Neural progenitor cell (in vitro differentiated cells): ENCODE measurements at places on chromosomes 12 and 14. TPM values are rescaled to one million over a fixed set of nuclear protein-coding genes. Genes with fewer than 3 reads are reported as not detected.

Gene GALNT8
- 2.6 and 5.0 TPM in 2 replicates for total RNA-seq

Gene FOXN4
- total RNA-seq: 0.25 TPM in 1 of 2 replicates, not detected in the other

Gene SLC39A5
- 0.54 and 1.5 TPM in 2 replicates for total RNA-seq

Gene CLEC9A
- not detected in 2 replicates for total RNA-seq

Gene P2RX2
- 0.15 TPM in 1 of 2 replicates, not detected in the other for total RNA-seq

Gene LYZ
- total RNA-seq: 0.68 TPM in 1 of 2 replicates, not detected in the other

Gene TDRD9
- total RNA-seq: not detected in 2 replicates

Gene CACNA1C
- 1.2 and 2.7 TPM in 2 replicates for total RNA-seq

Gene SLC17A8
- total RNA-seq: not detected in 2 replicates

Gene TSPAN11
- total RNA-seq: 7.4 and 27.7 TPM in 2 replicates

Gene USP44
- total RNA-seq: 67.1 and 79.4 TPM in 2 replicates

Gene PZP
- not detected in 2 replicates for total RNA-seq

Gene TEX22
- 0.84 TPM in 1 of 2 replicates, not detected in the other for total RNA-seq

Gene KRT75
- not detected in 2 replicates for total RNA-seq

Gene KLRK1
- not detected in 2 replicates for total RNA-seq

Gene KRT4
- not detected in 2 replicates for total RNA-seq

Gene GDF3
- total RNA-seq: not detected in 2 replicates

Gene PRH1
- 24.1 and 30.3 TPM in 2 replicates for total RNA-seq

Gene SSPN
- total RNA-seq: 0.50 and 0.84 TPM in 2 replicates

Gene C14orf180
- total RNA-seq: not detected in 2 replicates

Gene TOMM20L
- not detected in 2 replicates for total RNA-seq

Gene HPD
- total RNA-seq: not detected in 2 replicates

Gene SLCO1C1
- not detected in 2 replicates for total RNA-seq

Gene RABGGTA
- 7.1 and 22.9 TPM in 2 replicates for total RNA-seq

Gene TBX5
- not detected in 2 replicates for total RNA-seq
